LHCN-M2 (cell line): ENCODE measurements at places on chromosomes 4 and X. TPM values are rescaled to one million over a fixed set of nuclear protein-coding genes. Genes with fewer than 3 reads are reported as not detected.

Gene PDCL2
- total RNA-seq, result not detected in 2 replicates

Gene ZNF157
- total RNA-seq, result 0.06 TPM in 1 of 2 replicates, not detected in the other

Gene PAGE1
- not detected in 2 replicates for total RNA-seq

Gene ZAR1
- not detected in 2 replicates for total RNA-seq

Gene RLIM
- 44.6 and 48.0 TPM in 2 replicates for total RNA-seq

Gene CCKAR
- total RNA-seq, result not detected in 2 replicates

Gene BEX1
- 11.0 and 11.5 TPM in 2 replicates for total RNA-seq

Gene CCDC149
- total RNA-seq, result 2.2 and 3.0 TPM in 2 replicates

DNA sequence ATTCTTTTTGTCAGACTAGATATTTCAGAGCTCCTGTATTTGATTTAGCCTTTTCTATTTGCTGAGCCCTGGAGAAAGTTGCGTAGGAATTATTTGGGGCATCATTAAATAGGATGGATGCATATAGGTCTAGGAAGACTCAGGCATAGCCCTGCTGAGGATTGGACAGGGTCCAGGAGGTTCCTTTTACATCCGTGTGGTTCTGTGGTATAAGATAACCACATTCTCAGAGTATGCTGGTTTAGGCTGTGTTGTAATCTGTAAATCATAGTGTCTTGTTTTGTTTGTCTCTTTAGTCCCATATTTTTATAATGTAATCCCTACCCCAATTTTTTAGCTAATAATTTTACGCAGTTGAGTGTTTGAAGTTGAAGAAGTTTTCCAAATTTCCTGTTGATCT, 513.7 kb downstream of the RPA4 start:
- DNase-seq, result peak; percentile 43

DNA sequence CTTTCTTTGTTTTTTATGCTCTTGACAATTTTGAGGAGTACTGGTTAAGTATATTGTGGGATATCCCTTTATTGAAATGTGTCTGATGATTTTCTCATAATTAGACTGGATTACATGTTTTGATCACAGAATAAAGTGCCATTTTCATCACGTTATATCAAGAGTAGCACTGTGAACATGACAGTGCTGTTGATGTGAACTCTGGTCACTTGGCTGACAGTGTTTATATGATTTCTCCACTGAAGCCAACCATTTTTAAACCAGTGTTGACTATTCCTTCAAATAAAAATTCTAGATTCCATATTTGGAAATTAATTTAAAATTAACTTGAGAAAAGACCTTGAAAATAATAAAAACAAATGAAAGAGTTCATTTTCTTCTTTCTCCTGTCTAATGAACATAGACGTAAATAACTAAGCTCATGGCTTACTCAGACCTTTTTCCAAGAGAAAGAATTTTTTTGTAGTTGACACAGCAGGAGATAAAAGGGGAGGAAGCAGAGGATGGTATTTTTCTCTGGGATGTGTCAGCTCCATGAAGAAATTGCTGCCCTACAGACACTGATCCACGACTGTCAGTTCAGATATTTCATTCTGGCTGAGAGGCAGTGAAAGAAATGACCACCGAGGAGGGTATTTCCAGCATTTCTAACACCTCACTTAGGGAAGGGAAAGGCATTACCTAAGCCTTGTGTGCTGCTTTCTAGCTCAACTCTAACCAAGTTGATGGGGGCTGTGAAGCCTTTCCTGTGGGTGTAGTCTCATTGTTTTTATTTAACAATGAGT, 150.9 kb upstream of the ANK2 start:
- peak; percentile 15 for DNase-seq

GRCh38 chr4:7169134-7169533, 23.2 kb upstream of the SORCS2 start:
- DNase-seq, result no peak

DNA sequence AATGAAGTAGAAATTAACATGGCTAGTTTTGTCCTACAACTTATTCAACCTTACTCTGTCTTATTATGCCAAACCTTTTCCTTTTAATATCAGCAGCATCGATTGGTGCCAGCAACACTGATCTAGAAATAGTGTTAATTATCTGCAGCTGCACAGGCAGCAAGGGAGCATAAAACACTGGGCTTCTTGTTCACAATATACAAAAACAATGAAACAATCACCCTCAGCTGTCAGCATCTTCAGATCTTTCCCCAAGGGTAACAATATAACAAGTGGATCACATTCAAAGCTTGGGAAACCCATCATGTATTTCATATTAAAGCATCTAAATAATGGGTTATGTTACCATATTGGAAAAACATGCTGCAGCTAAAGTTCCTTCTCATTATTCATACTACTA, 238.1 kb downstream of the SPOCK3 start:
- no peak for DNase-seq

DNA sequence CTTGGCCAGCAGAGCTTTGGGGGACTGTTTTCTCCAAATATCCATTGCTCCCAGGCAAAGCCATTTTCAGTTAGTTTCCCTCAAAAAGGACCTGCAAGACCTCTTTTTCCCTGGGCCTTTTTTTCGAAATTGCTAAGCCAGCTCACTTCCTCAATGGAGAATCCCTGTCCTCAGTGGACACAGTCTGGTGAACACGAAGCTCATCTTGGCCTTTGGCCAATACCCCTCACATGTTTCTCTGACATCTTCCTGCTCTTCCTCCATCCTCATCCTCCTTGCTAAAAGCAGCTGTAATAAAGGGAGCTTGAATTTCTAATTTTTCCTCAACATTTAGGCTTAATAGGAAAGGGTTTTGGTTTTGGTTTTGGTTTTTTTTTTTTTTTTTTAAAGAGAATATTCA, 17.6 kb upstream of the PRPS1 start:
- no peak for DNase-seq

GRCh38 chr4:96497621-96498020, 657.7 kb downstream of the PDHA2 start:
- DNase-seq, result no peak

DNA sequence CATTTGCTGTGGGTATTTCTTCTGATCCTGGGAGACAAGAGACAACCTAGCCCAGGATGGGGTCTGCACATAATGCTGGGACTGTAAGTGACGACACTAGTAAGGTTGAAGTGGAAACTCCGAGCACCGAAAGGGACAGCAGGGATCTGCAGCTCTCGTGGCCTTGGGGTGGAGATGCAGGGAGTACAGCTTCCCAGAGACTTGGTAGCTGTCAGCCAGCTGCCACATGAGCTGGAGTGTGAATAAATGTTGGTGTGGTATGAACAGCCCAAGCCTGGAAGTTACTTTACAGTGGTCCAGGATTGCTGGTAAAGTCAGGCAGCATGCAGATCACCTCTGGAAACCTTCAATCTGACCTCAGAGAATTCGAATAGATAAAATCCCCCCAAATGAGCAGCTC, 97.6 kb downstream of the FAM193A start:
- DNase-seq, result no peak

DNA sequence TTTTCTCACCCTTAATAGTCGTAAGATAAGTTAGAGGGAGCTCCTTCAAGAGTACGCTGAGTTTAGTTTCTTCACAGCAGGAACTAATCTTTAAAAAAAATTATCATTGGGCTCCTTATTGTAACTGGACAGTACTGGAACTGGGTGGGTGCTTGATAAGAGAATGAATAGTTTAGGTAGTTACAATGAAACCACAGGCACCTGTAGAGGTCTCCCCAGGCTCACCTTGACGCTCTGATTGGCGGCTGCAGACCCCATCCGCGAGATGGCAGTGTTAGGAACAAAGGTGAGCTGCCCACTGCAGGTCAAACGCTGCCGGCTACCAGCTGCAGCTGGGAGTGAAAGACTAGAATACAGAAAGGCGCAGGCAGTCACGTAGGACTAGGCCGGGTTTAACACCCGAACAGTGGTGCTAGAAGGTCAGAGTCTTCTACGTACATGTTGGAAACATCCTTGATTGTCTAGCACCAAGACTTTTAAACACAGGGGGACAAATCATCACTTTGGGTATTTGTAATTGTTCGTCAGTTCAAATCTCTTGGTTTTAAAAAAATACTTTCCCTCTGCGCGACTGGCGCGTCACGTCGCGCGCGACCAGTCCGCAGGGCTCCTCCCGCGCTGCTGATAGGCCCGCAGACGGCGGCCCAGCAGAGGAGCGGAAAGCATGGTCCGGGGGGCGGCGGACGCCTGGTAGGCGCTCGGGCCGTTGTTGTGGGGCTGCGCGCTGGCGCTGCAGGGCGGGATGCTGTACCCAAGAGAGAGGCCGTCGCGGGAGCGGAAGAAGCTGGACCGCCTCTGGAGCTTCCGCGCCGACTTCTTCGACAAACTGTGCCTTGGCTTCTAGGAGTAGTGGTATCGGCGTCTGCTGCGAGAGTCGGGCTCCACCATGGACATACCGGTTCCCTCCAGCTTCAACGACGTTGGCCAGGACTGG, 45.6 kb downstream of the SMARCA5 start:
- DNase-seq, result peak; percentile 11

GRCh38 chr4:141131723-141132071, 1.6 kb downstream of the RNF150 start:
- DNase-seq, result no peak

DNA sequence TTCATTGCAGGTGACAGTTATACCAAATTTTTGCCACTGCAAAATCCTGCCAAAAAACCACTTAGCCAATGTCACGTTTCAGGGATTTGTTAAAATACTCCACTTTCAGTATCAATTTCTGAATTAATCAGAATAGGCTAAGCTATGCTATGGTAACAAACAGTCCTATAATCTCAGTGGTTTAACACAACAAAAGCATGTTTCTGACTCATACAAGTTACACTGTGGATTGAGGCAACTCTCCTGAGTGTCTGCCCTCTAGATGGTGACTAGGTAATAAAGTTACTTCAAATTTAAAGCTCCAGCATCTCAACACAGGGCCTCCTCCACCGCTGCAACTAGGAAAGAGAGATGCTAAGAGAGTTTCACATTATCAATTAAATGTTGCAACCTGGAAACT, 23.0 kb upstream of the RADX start:
- DNase-seq, result no peak

GRCh38 chrX:121958886-121959285, 911.5 kb downstream of the GLUD2 start:
- DNase-seq, result no peak

GRCh38 chrX:18065956-18066355, 154.7 kb downstream of the BEND2 start:
- DNase-seq, result no peak

DNA sequence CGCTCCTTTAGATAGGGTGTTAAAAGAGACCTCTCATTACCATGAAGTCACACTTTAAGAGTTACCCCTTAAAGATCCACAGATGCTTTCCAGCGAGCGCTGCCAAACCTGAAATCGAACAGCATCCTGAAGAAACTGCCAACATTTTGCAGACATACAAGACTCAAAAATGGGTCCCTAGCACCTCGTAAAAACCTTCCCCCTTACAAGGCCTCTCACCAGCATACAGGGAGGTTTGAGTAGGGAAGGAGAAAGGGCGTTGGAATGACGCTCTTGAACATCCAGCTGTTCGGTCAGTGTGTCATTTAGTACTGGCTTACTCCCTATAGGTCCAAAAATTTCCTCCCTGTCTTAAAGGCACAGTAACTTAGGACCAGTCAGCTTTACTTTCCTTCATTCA, 45.3 kb upstream of the PGRMC1 start:
- DNase-seq, result peak; percentile 46

- no peak for DNase-seq
Measured at GRCh38 chr4:600166-600565, 24.1 kb upstream of the TMEM271 start.

DNA sequence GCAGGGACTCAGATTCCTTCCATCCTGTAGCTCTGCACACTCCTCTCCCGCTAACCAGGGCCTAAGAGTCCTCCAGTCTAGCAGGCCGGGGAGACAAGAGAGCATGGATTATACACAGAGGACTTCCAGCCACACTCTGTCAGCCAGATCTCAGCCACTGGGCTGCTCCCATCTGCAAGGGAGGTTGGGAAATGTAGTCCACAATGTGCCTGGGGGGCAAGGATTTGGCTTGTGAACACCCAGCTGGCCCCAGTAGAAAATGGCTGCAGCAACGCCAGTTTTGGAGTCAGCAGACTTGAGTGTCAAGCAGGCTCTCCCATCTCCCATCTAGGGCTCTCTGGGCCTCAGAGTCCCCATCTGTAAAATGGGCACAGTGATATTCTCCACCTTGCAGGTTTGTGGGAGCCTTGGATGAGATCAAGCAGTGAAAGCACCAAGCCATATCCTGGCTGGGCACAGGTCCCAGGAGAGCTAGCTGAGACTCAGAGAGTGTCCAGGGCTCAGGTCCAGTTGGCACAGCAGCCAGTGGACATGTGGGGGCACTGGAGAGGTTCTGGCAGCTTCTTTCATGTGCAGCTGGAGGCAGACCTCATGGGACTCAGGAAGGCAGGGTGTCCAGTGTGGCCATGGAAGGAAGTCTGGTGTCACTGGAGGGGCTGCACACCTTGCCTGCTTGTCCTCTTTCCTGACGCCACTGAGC, 14.6 kb downstream of the PSAPL1 start:
- no peak for DNase-seq

GRCh38 chr4:11446155-11446811, 17.6 kb upstream of the HS3ST1 start:
- peak; percentile 23 for DNase-seq

DNA sequence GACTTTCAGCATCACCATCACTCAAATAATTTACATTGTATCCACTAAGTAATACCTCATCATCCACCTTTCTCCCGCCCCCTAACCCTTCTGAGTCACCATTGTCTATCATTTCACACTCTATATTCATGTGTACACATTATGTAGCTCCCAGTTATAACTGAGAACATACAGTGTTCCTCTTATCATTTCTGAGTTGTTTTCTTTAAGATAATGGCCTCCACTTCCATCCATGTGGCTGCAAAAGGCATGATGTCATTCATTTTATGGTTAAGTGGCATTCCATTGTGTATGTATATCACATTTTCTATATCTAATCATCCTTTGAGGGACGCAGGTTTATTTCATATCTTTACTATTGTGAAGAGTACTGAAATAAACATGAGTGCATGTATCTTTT, 14.6 kb upstream of the NDST4 start:
- DNase-seq, result no peak

DNA sequence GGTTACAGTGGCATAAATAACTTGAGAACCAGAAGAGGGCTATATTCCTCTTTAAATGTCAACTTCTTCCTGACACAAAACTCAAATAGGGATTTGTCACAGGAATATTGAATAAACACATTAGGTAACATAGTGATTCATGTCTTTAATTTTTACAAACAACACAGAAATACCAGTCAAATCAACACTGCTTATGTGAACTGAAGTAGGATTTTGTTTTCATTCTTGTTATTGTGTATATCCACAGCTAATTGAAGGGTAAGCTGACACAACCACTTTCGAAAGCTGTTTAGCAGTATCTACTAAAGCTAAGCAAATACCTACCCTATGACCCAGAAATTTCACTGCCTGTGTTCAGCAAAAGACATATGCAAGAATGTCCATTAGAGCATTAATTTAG, 120.4 kb upstream of the EOLA2 start:
- DNase-seq, result no peak

GRCh38 chrX:132954323-132954722, 4.1 kb downstream of the HS6ST2 start:
- DNase-seq, result no peak

- no peak for DNase-seq
Measured at GRCh38 chrX:124462931-124463330, 116.6 kb downstream of the SH2D1A start.

- DNase-seq, result no peak
Measured at GRCh38 chr4:187175197-187175596, 451.5 kb upstream of the FAT1 start.

GRCh38 chrX:48787505-48788443, 1.4 kb downstream of the GATA1 start:
- no peak for DNase-seq

- peak; percentile 10 for DNase-seq
Measured at GRCh38 chr4:79385641-79386040, 22.4 kb downstream of the GK2 start.
